Posterior vena cava (tissue), 2 donors: ENCODE measurements at places on chromosomes 12 and 14. TPM values are rescaled to one million over a fixed set of nuclear protein-coding genes. Genes with fewer than 3 reads are reported as not detected.

DNA sequence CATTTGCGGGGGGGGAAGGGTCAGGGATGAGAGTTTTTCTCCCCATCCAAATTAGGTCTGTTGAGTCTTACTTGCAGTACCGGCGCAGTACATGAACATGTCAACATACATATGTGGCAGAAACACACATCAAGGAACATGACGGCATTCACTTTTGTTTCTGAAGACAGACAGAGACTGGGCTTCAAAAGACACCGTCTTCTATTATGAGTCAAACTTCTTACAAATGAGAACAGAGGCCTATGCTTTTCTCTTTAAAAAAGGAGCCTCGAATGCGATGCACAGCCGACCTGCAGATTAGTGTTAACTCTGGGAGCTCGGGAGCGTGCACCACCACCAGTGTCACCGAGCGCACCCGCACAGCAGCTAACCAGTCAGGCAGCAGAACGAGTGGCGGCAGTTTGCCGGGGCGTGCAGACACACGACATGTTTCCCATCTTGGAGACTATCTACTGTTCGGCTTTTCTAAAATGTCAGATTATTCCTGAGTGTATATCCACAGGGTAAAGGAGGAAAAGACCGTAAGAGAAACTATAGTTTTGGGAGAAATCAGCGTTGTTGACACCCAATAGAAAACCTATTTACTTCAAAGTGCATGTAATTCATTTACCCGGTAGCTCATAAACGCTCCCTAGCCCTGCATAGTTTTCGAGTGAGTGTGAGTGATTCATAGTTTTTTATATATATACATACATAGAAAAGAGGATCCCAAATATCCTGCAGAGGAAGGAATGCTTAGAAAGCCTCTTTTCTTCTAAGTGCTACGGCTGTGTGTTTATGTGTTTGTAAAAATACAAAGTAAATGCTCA is 33.0 kb downstream of the UBR7 start:
- no peak for DNase-seq

DNA sequence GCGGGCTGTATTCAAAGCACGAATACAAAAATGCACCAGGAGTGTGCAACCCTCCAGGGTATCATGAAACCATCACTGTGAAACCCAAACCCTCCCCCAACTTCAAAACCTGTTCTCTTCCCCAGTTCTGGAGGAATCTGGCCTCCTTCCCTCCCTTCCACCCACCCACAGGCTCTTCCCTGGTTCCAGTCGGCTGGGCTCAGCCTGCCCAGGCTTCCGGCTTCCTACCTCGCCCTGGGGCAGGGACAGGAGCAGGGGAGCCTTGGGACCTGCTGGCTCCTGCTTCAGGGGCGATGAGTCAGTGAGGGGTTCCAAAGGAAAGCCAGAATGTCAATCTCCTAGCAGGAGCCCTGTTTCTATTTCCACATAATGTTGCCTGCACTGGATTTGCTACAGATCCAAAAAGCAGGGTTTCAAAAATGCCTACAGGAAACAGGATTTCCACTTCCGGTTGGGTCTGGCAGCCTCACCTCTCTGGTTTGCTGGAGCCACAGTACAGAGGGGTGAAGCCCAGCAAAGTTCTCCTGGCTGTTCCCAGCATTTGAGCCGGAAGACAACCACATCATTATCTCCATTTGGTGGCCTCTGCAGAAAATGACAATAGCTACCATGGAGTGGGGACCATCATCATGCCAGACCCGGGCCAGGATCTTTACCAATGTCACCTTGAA is 278.3 kb downstream of the DPF3 start:
- no peak for DNase-seq

DNA sequence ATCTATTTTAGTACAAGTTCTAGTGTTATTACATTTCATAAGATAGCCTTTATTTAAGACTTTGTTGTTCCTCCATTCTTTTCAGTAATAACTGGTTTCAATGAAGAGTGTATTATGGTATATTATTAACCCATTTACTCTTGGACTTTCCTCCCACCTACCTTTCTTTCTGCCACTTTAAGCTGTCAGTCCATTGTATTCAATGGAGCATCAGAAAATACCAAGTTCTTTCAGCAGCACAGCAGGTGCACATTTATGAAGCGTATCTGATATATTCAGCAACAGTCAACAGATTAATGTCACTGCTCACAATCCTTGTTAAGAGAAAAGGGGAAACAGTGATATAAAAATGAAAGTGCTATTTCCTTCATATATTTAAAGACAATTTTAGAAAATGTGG is 660.9 kb downstream of the C12orf50 start:
- no peak for DNase-seq

Gene TOX4
- 56.1 TPM for total RNA-seq

- no peak for DNase-seq
Measured at GRCh38 chr12:69008520-69008919, 75.5 kb upstream of the CPM start.

DNA sequence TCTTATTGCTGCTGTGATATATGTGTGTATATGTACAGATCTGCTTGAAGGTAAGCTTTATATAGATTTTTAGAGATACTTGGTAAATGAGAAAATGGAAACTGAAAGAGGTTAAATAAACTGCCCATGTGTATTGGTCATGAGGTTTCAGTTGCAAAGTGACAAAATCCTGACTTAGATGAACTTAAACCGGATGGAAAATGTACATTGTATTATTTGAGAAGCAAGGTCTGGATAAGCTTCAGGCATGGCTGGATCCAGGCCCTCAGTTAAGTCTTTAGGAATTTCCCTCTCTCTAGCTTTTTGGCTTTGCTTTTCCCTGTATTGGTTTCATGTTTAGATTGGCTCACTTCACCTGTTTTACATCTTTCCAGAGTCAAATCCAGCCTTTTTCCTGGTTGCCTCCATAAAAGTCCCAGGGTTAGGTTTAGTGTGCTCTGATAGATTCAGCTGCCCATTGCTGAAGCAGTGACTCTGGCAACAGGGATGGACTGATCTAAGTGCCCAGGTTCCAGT is 21.0 kb upstream of the MAP1LC3B2 start:
- DNase-seq: no peak

Gene SAMD15
- total RNA-seq: 0.60 TPM

GRCh38 chr14:32675433-32675832 is 263.2 kb upstream of the NPAS3 start:
- DNase-seq: no peak

Gene CCDC197
- not detected for total RNA-seq

DNA sequence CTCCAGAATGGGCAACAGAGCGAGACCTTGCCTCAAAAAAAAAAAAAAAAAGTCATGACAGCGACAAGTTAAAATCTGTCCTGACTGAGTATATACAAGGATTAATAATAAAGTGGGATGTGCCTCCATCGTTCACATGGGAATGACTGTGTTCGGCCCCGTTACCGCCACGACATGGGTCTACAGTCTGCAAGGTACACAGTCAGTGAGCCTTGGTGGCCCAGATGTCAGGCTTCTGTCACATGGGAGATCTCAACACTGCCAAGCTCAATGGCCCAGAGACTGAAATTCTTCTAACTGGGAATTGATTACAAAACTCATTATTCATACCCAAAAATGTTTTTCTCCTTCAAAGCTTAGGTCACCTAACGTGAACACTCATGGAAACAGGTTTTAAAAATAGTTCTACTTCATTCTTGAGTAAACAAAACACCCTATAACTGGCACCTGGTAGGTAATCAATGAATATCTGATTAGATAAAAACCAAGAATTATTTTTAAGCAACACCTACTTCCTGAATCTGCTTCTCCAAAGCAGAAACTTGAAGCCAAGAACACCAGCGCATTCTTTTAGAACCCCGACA is 66.0 kb downstream of the NT5DC3 start:
- no peak for DNase-seq

- DNase-seq: no peak
Measured at GRCh38 chr14:21498540-21499526, 12.3 kb downstream of the METTL3 start.

Gene B3GNT4
- total RNA-seq: not detected

Gene SLC17A8
- not detected for total RNA-seq

DNA sequence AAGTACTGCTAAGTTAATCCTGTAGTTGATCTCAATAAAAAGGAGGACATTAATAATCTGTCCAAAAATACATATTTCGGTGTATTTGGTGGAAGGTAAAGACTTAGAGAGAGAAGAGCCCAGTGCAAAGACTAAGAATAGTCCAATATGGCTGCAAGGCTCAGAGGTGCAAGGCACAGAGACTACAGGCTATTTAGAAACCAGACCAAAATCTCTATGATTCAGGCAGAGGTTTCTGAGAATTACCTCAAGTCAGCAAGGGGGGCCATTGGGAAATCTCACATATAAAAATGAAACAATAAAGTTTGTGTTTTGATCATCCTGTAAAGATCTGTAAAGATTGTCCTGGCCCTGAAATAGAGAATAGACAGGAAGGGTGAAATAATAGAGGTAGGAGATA is 1173.0 kb downstream of the VRK1 start:
- DNase-seq: no peak

Gene MYF5
- total RNA-seq: not detected

- DNase-seq: no peak
Measured at GRCh38 chr12:122028905-122029560, 7.3 kb downstream of the BCL7A start.

Gene LAG3
- total RNA-seq: 1.2 TPM

GRCh38 chr12:20451761-20452160 is 83.4 kb downstream of the PDE3A start:
- no peak for DNase-seq

DNA sequence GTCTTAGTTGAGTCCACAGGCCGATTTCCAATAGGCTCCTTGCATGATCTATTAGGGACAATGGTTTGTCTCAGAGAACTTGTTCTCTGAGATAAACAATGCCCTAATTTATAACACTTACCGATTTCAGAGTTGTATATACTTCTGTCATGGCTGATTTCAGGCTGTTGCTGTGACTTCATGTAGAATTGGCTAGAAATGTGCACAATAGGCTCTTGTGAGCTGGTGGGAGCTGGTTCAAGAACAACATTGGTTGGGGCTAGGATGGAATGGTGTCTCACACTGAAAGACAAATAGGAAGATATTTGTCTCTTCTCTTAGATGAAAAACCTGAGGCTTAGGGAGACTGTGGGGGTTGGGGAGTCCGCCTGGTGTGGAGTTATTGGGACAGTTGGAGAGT is 6.7 kb upstream of the KRT86 start:
- DNase-seq: no peak

DNA sequence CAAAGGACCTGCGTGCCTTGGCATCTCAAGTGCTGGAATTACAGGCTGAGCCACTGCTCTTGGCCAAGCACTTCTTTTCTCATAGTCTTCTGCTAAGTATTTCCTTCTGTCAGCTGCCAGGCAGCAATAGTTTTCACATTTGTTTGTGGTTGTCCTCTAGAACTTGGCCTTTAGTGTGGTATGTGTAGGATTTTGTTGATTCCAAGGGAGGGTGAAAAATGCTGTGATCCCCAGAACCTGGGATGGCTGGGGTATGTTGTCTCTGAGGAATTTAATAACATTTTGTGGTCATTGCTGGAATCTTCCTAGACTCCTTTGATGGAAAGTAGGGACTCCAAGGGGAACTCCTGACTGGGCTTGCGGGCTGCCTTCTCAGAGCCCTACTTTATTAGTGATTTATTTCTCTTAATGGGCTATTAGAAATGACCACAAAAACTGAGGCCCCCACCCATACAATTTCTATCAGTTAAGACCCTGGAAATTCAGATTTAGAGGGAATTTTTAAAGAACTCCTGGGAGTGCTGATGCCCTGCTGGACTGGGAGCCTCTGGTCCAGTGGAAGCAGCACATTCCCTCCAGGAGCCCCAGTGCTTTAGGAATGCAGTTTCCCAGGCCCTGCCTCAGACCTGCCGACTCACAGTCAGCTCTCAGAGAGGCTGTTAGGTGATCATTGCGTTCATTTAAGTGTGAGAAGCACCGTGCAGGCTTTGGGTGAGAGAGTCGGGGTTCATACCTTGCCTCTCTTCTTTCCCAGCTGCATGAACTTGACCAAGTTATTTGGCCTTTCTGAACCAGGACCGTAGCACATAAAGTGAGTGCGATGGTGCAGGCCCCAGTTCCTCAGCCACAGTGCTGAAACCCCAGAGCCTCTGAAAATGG is 22.7 kb downstream of the TRAF3 start:
- no peak for DNase-seq

Gene SLC7A7
- 11.4 TPM for total RNA-seq

Gene PKP2
- total RNA-seq: 0.38 TPM

DNA sequence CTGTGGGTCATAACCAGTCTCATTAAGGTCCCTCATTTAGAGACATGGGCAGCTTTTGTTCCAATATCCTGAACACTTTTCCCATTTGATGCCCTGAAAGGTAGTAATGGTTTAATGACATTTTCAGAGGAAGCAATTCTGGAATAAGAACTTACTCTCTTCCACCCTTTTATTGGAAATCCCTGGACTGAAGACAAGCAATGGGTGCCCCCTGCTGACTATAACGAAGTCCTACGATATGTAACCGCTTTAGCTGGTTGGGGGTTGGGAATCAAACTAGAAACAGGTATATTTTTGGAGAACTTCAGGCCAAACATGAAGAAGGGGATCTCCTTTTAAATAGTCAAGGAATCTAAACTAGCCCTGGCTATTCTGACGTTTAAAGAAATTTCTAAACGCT is 20.5 kb downstream of the SARNP start:
- no peak for DNase-seq
